GM23338 (cell line): ENCODE measurements at places on chromosomes 13 and 19. TPM values are rescaled to one million over a fixed set of nuclear protein-coding genes. Genes with fewer than 3 reads are reported as not detected.

The IGSF23 gene
- not detected in 2 replicates for polyA plus RNA-seq

The URAD gene
- polyA plus RNA-seq: not detected in 2 replicates

The ANGPTL8 gene
- polyA plus RNA-seq: 0.42 TPM in 1 of 2 replicates, not detected in the other

The COL4A1 gene
- 38.7 and 39.1 TPM in 2 replicates for polyA plus RNA-seq

The ZNF560 gene
- polyA plus RNA-seq: not detected in 2 replicates

The FFAR1 gene
- not detected in 2 replicates for polyA plus RNA-seq

The PABPC3 gene
- 0.42 and 0.55 TPM in 2 replicates for polyA plus RNA-seq

The PNMA8B gene
- polyA plus RNA-seq: 0.44 and 0.80 TPM in 2 replicates

The RXFP2 gene
- polyA plus RNA-seq: not detected in 2 replicates

GRCh38 chr19:8338835-8339234, 4.2 kb downstream of the KANK3 start:
- peak; percentile 57 for DNase-seq
- no peaks in the 10 kb centered on the region for H3K36me3 ChIP-seq
- H3K4me1 ChIP-seq: peaks cover 16% of the 10 kb centered on the region
- no peak overlapping the region for H3K4me3 ChIP-seq
- peaks cover 31% of the 10 kb centered on the region for H3K27me3 ChIP-seq
- no peak overlapping the region for H3K27ac ChIP-seq

DNA sequence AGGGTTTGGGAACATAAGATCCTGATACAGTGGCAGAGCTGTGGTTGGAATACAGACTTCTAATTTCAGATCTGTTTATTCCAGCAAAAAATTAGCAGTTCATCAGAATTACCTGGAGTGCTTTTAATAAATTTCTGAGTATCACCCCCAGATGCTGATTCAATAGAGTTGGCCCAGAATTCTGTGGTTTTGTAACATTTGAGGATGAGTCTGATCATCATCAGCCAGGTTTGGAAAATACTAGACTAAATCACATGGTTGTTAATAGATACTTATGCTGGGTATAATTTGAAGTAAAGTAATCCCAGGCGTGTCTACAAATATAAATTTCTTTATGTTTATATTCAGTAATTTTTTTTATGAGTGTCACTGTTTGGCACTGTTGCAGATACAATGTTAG, 4.8 kb downstream of the USPL1 start:
- H3K4me3 ChIP-seq: no peak overlapping the region
- DNase-seq: no peak
- H3K27me3 ChIP-seq: no peaks in the 10 kb centered on the region
- H3K4me1 ChIP-seq: peaks cover 14% of the 10 kb centered on the region
- peaks cover 12% of the 10 kb centered on the region for H3K36me3 ChIP-seq

DNA sequence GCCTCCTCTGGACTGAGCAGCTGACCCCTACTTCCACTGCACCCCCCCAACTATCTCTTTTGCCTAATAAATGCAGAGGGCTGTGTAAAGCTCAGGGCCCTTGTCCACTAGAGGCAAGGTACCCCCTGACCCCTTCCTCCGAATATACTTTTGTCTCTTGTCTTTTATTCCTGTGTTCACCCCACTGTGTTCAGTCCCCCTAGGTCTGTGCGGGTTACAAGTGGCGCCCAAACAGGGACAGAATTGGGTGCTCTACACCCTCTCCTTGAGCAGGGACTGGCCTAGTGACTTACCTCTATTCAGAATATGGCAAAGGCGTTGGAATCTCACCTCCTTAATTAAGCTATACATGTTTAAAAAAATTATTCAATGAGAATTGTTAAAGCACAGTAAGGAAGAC, 15.0 kb downstream of the ZNF350 start:
- peak; percentile 22 for DNase-seq
- no peak overlapping the region for H3K4me3 ChIP-seq
- no peaks in the 10 kb centered on the region for H3K27me3 ChIP-seq
- no peaks in the 10 kb centered on the region for H3K4me1 ChIP-seq
- peaks cover 56% of the 10 kb centered on the region for H3K36me3 ChIP-seq

- H3K4me1 ChIP-seq: peaks cover 8% of the 10 kb centered on the region; the same call in 1 of the 2 replicates
- 0 out of 2 replicates have a peak, but pooled peaks cover 4% of the 10 kb centered on the region for H3K36me3 ChIP-seq
- no peak overlapping the region for H3K27ac ChIP-seq
- peaks cover 17% of the 10 kb centered on the region for H3K27me3 ChIP-seq
- DNase-seq: peak; percentile 83
- H3K4me3 ChIP-seq: peak overlapping the region; percentile 51
These were observed 10.2 kb downstream of the SNRPD2 start for GRCh38 chr19:45681391-45682015.

DNA sequence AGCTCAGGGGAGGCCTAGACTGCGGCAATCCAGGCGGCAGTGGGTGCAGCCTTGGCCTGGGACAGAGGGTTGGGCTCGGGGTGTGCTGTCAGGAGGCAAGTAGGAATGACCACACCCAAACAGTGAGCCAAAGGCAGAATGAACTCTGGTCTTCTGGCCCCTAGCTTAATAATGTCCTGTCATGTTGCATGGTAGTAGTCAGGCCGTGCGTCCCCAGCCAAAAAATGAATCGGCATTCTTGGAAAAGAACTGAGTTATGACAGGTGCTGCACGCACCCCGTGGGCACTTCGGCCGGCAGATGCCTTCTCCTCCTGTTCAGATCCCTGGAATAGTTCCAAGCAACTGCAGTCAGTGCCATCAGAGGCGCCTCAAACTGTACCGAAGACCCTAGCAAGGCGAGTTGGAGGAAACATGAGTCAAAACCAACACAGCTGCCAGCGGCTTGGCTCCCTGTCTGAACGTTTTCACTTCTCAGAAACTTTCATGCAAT, 55.9 kb downstream of the ATP7B start:
- no peaks in the 10 kb centered on the region for H3K4me1 ChIP-seq
- H3K4me3 ChIP-seq: no peak overlapping the region
- no peaks in the 10 kb centered on the region for H3K36me3 ChIP-seq

GRCh38 chr13:99429670-99430069, 71.6 kb upstream of the TM9SF2 start:
- H3K36me3 ChIP-seq: no peaks in the 10 kb centered on the region
- H3K4me3 ChIP-seq: no peak overlapping the region
- peaks cover 3% of the 10 kb centered on the region; the same call in 1 of the 2 replicates for H3K4me1 ChIP-seq
- no peak overlapping the region for H3K27ac ChIP-seq
- no peaks in the 10 kb centered on the region for H3K27me3 ChIP-seq
- DNase-seq: no peak

- H3K4me3 ChIP-seq: no peak overlapping the region
- H3K27me3 ChIP-seq: no peaks in the 10 kb centered on the region
- peaks cover 76% of the 10 kb centered on the region for H3K4me1 ChIP-seq
These were observed 4.8 kb downstream of the STK24 start for GRCh38 chr13:98571955-98572662.

DNA sequence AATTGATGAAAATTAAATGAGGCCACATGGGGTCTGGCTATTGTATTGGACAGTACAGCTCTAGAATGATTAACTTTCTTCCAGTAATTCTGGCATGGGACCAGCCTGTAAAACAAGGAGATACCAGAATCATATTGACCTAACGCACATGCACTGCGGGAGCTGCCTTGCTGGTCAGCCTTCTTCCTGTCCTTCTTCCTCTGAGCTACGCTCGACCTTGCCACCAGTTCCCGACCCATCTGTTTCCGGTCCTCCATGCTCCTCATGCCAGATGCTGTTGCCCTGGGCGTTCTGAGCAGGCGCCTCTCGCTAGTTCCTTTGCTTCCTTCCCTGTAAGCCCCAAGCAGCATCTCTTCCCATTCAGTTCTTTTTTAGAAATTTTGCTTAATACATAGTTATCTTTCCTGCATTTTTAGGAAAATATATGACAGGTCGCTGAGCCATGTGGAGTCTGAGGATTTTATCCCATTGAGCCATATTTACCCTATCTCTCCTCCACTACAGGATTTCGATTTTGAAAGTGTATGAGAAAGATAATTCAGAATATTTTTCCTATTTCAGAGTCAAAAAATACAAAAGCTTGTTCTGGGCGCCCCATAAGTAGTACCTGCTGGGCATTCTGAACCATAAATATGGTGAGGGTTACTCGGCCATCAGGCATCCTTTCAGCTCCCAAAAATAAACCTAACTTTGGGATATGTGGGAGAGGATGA, 38.6 kb downstream of the TNFRSF19 start:
- DNase-seq: no peak
- H3K4me3 ChIP-seq: no peak overlapping the region
- peaks cover 14% of the 10 kb centered on the region for H3K4me1 ChIP-seq
- H3K27ac ChIP-seq: no peak overlapping the region
- no peaks in the 10 kb centered on the region for H3K36me3 ChIP-seq

DNA sequence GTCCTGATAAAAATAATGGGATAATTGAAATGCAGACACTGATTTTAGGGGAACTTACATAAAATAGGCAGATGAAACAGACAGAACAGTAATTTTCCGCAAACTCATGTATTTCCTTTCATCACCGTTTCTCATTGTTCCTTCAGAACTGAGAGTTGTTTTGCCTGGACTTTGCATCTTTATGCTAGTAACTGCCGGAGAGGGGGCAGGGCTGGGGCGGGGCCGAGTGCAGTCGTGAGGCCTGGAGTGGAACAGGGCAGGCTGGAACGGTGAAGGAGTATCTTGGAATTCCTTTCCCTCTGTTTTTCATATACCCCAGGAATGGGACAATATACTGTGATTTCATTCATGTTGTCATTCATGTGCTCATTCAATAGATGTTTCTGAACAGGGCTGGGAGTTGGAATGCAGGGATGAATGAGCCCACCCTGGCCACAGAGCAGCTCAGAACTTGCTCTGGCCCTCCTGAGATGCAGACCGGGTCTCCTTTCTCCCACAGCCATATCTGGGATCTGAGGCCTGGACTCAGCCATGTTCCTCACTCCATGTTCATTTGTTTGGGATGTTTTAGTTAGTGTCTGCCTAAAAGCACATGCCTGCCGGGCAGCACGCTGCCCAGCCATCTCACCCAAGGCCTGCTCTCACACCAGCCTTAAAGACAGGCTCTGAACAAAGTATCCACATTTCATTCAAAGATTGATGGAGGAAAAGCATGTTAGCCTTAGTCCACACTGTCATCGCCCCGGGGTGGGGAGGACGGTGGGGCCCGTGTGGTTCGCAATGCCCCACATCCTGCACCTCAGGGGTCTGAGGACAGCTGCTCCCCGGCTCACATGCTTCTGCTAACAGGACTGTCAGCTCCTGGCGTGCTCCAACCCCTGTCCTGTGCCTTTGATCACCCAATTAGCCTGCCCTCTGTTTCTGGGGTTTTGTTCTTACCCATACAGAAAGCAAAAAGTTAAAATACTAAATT, 92.9 kb downstream of the SOX1 start:
- peak overlapping the region; percentile 13; the same call in 1 of the 2 replicates for H3K4me3 ChIP-seq
- peak; percentile 42 for DNase-seq
- no peaks in the 10 kb centered on the region; the same call in 1 of the 2 replicates for H3K36me3 ChIP-seq
- H3K4me1 ChIP-seq: peaks cover 39% of the 10 kb centered on the region
- no peaks in the 10 kb centered on the region for H3K27me3 ChIP-seq

- H3K27me3 ChIP-seq: no peaks in the 10 kb centered on the region
- no peaks in the 10 kb centered on the region for H3K4me1 ChIP-seq
- no peak overlapping the region for H3K4me3 ChIP-seq
- no peak for DNase-seq
- H3K27ac ChIP-seq: no peak overlapping the region
These were observed 442.4 kb downstream of the TSHZ3 start for GRCh38 chr19:30906871-30907270.

DNA sequence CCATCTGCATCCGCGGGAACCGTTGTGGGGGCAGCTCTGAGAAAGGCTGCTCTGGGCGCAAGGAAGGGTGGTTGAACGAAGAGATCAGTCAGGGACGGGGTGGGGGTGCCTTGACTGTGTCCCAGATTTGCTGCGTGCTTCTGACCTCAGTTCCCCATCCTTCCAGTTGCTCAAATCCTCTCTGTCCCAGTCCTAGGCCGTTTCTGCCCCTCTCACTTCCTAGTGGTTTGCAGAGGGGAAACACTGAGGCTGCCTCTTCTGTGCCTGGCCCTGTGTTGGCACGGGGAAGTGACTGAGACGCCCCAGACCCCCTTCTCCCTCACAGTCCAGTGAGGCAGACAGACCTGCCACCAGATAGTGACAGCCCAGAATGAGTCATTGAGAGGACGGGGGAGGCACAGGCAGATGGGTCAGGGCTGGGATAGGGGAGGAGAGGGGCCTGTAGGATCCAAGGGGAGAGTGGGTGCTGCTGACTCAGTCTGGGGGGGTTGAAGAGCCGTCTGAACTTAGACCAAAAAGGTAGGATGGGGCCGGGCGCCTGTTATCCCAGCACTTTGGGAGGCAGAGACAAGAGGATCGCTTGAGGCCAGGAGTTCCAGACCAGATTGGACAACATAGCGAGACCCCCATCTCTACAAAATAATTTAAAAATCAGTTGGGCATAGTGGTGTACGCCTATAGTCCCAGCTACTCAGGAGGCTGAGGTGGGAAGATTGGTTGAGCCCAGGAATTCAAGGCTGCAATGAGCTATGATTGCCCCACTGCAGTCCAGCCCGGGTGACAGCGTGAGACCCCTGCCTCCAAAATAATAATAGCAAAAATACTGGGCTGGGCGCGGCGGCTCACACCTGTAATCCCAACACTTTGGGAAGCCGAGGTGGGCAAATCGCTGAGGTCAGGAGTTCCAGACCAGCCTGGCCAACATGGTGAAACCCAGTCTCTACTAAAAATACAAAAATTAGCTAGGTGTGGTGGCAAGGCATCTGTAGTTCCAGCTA, 26.5 kb downstream of the NUMBL start:
- H3K27me3 ChIP-seq: no peaks in the 10 kb centered on the region
- H3K27ac ChIP-seq: no peak overlapping the region

DNA sequence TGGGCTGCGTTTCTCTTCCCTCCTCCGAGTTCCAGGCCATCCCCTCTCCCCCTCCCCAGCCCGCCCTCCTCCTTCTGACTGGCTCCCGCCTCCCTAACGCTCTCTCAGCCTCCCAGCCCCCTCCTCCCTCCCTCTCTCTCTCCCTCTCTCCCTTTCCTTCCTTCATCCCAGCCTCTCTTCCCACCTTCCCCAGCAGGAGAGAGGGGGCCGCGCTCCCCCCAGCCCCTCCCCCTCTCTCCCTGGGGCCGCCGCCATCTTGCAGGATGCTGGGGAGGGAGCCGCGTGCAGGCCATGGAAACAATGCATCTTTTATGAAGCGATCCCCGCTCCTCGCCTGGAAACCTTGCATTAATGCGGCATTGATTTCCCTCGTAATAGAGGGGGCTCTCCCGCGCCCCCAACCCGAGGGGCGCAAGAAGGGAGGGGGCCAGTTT, 42.6 kb upstream of the ADGRL1 start:
- H3K27me3 ChIP-seq: no peaks in the 10 kb centered on the region
- H3K27ac ChIP-seq: peak overlapping the region; percentile 99
- peaks cover 10% of the 10 kb centered on the region; the same call in 1 of the 2 replicates for H3K4me1 ChIP-seq
- peak; percentile 95 for DNase-seq

- H3K4me1 ChIP-seq: no peaks in the 10 kb centered on the region
- DNase-seq: no peak
- no peaks in the 10 kb centered on the region for H3K36me3 ChIP-seq
These were observed 43.6 kb upstream of the LSM14A start for GRCh38 chr19:34128558-34129250.

- H3K4me3 ChIP-seq: no peak overlapping the region
- no peaks in the 10 kb centered on the region; the same call in 1 of the 2 replicates for H3K36me3 ChIP-seq
- H3K27me3 ChIP-seq: no peaks in the 10 kb centered on the region
- H3K27ac ChIP-seq: 0 out of 2 replicates have a peak overlapping the region, but pooled peaks have one; percentile 59
These were observed 8.3 kb downstream of the NDUFB7 start for GRCh38 chr19:14563590-14563926.

GRCh38 chr19:20513189-20513904, 52.2 kb downstream of the ZNF737 start:
- H3K4me3 ChIP-seq: no peak overlapping the region
- peak; percentile 8 for DNase-seq
- H3K4me1 ChIP-seq: no peaks in the 10 kb centered on the region
- H3K36me3 ChIP-seq: no peaks in the 10 kb centered on the region

- peaks cover 22% of the 10 kb centered on the region for H3K36me3 ChIP-seq
- H3K4me1 ChIP-seq: 0 out of 2 replicates have a peak, but pooled peaks cover 5% of the 10 kb centered on the region
- no peaks in the 10 kb centered on the region for H3K27me3 ChIP-seq
- H3K4me3 ChIP-seq: no peak overlapping the region
These were observed 64.4 kb downstream of the RYR1 start for GRCh38 chr19:38497907-38498306.
